Cerebellum (tissue), 4 donors: ENCODE measurements at places on chromosomes 7 and 10.

- no peak for DNase-seq
These were observed 193.8 kb downstream of the CYP26A1 start for GRCh38 chr10:93267521-93267920.

DNA sequence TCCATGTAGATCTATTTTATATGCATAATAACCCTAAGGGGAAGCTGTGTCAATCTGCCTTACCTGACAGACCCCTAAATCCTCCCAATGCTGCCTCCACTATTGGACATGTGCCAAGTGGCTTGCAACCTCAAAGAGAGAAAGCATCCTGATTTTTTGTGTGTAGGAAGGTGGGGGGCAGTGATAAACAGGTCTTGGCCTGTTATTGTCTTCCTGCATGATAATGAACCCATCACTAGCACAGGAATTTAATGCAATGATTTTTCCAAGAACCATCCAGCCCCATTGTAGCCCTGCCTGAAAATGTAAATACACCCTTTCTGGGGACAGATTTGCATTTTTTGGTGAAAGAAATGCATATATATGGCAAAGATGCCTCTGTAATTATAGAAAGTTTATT lies 850.2 kb downstream of the LRMDA start:
- DNase-seq, result no peak

DNA sequence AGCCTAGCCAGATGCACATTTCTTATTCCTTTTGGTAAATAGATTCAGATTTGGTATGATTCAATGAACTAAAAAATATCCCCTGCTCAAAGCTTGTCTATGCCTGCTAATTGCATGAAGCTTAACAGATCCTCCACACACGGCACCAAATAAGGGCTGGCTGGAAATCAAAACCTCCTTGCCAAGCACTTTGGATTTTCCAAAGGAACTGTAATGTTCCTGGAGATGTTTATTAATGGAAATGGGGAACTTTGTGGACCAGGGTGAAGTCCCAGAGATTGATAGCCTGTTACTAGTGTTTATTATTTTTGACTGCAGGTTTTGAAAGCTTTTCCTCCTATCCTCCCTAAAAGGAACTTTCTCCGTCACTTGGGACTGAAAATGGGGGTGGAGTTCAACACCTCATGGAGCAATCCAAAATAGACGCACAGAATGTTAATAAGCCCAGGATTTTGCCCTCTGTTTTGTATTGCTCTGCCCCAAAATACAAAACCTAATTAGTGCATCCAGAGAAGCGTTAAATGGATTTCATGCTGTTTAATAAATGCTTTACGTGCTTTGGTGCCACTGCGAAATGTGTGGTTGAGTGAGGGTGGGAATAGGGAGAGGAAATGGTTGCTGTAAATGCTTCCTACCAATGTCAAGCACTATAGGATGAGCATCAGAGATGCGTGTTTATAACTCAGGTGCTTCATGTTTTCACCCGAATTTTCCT lies 1027.7 kb downstream of the LRMDA start:
- no peak for DNase-seq

- DNase-seq, result no peak
These were observed 337.3 kb upstream of the MAGI2 start for GRCh38 chr7:79790656-79791262.

- DNase-seq, result no peak
These were observed 191.3 kb upstream of the KAT6B start for GRCh38 chr10:74634995-74635536.

DNA sequence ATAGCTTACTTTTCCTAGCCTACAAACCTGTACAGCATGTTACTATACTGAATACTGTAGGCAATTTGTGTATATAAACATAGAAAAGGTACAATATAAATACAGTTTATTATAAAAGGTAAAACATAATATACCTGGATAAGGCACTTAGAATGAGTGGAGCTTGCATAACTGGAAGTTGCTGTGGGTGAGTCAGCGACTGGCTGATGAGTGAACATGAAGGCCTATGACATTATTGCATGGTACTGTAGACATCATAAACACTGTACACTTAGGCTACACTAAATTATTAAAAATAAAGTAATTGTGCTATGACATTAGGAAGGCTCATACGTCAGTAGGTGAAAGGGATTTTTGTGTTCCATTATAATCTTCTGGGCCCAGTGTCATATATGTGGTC lies 228.8 kb downstream of the HDAC9 start:
- no peak for DNase-seq

- DNase-seq, result no peak
These were observed 48.5 kb downstream of the HERPUD2 start for GRCh38 chr7:35646289-35647023.

DNA sequence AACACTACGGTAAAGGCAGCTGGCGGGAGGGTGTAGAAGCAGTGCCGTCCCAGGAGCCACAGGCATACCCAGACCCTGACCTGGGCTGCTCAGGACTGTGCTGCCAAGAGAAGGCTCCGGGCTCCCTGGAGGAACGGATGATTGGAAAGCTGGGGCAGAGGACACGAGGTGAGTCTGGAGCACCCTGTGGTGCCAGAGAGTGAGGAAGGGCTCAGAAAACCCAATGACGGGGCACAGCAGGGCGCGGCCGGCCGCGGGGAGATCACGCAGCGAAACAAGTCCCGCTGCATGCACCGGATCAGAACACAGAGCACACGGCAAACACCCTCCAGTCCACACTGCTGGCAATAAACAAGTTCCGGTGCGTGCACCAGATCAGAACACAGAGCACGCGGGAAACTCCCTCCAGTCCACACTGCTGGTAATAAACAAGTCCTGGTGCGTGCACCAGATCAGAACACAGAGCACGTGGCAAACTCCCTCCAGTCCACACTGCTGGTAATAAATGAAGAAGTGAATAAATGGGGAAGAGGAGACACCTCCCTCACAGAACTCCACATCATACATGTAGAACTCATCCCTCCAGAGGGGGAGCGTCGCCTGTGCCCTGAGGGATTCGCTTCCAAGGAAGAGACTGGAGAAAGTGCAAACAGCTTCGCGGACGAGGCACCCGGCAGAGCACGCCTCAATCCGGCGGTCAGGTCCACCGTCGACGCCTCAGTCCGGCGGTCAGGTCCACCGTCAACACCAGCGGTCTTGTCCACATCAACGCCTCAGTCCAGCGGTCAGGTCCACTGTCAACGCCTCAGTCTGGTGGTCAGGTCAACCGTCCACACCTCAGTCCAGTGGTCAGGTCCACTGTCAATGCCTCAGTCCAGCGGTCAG lies 265.0 kb downstream of the MAD1L1 start:
- no peak for DNase-seq

DNA sequence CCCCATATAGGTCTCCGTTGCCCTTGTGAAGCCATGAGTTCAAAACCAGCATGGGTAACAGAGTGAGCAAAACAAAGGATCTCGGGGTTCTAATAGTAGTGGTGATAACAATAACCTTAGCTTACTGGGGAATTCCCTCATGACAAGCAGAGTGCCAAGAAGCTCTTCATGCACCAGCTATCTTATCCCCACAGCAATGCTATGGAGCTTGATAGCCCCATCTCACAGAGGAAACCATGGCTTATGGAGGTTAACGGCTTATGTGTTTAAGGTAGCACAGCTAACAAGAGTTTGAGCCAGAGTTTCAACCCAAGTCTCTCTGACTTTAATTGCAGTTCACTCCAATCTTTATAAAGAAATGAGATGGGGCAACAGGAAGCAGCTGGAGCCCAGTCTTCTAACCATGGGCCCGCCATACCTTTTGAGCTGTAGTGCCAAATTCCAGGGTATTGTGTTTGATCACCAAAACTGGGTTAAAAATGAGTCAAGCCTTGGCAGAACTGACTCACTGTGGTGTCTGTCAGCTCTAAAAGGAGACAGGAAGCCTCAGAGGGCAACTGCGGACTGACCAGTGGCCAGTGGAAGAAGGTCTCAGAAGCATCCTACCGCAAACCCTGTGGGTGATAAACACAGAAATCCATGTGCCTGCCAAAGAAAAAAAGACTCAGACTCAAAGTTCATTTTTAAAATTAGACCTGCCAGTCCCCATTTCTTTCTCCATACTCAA lies 16.5 kb upstream of the PLAU start:
- DNase-seq, result no peak
